ENCODE measurements at places on chromosomes 16 and 17.

DNA sequence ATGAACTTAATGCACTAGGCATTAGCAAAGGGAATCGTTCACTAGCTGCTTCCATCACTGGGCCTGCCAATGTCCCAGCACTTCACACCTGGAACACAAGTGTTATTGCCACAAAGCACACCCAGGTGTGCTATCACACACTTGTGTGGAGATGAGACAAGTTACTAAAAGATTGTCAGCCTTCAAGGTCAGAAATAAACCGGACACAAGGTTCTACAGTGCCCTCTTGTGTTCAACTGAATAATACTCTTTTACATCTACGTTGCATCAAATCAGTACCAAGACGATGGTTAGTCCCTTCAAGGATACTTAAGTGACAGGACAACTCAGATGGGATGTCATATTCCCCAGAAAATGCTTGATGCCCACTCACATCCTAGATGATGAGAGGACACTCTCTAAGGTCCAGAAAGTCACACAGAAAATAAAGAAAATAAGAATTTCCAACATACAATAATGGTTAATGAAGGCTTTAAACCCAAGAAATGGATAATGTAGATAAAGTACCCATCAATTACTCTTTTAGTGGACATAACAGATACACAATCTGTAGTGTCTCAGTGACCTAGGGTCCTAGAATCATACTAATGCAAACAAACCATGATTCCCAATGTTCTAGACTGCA lies 16.4 kb upstream of the GLG1 start:
- DNase-seq = no peak

- DNase-seq = no peak
These were observed 8.5 kb downstream of the UBN1 start for GRCh38 chr16:4855804-4856203.

GRCh38 chr16:23826528-23827045 lies 9.2 kb upstream of the PRKCB start:
- no peak for DNase-seq

GRCh38 chr17:55811536-55811935 lies 60.7 kb downstream of the PCTP start:
- no peak for DNase-seq

- no peak for DNase-seq
These were observed 33.6 kb downstream of the SCPEP1 start for GRCh38 chr17:57011491-57012015.

- DNase-seq = no peak
These were observed 208.2 kb upstream of the MAF start for GRCh38 chr16:79808731-79809130.

DNA sequence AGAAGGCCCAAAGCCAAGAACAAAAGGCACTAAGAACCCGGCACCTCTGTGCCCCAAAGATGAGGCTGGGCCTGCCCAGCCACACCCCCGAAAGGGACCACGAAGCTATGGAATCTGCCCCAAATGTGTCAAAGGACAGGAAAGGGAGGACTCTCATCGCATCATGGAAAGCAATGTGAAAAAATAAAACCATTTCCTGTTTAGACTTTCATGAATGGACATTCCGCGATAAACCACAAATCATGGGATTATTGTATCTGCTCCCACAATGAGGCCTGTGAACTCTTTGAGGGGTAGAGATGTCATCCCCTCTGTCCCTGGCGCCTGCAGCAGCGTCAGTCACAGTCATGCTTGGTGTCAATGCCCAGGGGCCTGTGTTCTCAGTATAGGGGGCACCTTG lies 135.0 kb downstream of the COPRS start:
- peak; percentile 66 for DNase-seq

DNA sequence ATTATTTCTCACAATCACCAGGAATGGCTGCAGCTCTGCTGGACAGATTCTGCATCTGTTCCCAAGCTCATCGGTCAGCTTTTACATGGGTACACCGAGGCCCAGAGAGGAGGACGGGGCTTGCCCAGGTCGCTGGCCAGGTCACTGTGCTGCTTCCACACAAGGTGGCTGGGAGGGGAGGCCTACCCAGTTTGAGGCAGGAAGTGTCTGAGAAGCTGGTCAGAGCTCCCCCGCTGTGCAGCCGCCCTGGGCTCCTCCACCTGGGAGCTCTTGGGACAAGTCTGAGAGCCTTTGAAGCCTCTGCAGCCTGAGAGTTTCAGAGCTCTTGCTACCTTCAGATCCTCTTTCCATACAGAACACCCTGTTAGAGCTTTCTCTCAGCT lies 143.3 kb downstream of the CLEC16A start:
- DNase-seq = no peak

- DNase-seq = no peak
These were observed 7.4 kb upstream of the PSMC5 start for GRCh38 chr17:63819585-63820537.

GRCh38 chr17:2302778-2303203 lies 794 bp downstream of the SMG6 start:
- DNase-seq = no peak

- DNase-seq = no peak
These were observed 29.4 kb upstream of the MLKL start for GRCh38 chr16:74729783-74730683.

DNA sequence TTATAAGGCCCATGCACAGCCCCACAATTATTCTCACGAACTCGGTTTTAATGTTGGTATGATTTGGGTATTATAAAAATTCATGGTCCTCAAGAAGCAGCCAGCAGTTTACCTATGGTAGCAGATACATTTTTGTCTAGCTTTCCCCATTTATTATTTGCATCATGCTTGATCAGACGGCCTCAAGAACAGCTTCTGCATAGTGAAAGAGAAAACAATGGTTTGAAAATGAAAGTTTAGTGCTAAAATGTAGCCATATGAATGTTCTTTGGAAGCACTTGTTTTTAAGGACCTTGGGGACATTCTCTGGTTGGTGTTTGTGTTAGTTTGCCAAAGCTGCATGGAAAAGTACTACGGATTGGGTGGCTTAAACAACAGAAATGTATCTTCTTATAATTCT lies 72.4 kb upstream of the CPHXL start:
- no peak for DNase-seq

GRCh38 chr17:73349138-73349537 lies 37.3 kb upstream of the CDC42EP4 start:
- DNase-seq = no peak

Data from brain microvascular endothelial cell (primary cell).